ENCODE measurements at places on chromosomes 7 and 10. TPM values are rescaled to one million over a fixed set of nuclear protein-coding genes. Genes with fewer than 3 reads are reported as not detected.

The LFNG gene
- total RNA-seq, result 6.6 TPM

The ELN gene
- total RNA-seq, result 100.0 TPM

DNA sequence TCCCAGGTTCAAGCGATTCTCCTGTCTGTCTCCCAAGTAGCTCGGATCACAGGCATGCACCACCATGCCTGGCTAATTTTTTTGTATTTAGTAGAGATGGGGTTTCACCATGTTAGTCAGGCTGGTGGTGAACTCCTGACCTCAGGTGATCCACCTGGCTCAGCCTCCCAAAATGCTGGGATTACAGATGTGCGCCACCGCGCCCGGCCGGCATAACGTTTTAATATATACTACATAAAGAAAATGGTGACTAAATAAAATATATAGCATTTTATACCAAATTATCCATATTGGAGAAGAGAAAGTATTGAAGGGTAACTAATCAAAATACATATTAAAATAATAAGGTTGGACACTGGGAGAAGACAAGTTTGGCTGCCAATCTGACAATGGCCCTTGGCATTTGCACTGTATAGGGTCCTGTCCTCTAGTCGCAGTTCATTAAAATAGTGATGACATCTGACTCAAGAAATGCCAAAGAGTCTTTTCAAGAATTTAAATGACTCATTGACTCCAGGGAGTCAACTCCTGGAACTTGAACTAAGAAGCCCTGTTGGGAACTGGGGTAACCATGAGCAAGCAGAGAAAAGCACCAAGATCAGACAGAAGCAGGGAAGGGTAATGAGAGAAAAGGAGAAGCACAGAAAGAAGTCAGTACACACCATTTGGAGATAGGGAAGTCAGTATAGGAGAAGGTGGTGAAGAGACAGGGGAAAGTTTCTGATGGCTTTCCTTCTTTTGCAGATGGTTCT lies 91.1 kb downstream of the CH25H start:
- DNase-seq, result no peak

DNA sequence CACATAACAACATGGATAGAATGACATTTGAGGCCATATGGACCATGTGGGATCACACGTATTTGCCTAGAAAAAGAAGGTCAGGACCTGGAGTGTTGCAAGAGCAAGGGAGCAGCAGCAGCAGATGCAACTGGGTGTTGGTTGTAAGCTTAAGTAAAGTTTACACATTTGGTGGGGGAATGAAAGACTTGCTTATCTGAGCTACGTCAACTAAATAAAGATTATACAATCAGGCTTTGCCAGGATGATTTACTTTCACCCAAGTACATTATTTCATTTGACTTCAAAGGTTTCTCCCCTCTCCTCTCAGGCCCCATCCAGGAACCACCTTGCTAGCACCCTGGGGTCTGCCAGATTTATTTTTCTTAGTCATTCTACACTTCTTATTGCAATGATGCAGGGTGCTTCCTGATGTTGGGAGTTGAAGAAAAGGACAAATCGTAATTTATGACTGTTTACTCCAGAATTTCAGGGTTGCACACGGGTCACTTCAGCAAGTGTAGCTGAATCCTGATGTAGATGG lies 591.9 kb upstream of the IGFBP3 start:
- DNase-seq, result no peak

- no peak for DNase-seq
Measured at GRCh38 chr10:117562896-117563737, 20.6 kb downstream of the EMX2 start.

DNA sequence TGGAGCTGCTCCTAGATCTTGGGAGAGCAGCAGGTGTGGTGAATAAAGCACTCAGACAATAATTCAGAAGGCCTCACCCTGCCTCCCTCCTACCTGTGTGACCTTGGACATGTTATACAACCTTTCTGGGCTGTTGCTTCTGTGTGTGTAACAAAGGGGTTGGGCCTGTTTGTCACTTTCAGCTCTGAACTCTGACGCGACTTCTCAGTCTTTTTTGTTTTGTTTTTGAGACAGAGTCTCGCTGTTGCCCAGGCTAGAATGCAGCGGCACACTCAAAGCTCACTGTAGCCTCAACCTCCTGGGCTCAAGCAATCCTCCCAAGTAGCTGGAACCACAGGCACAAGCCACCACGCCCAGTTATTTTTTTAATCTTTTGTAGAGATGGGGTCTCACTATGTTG lies 89.3 kb downstream of the DNMBP start:
- no peak for DNase-seq

All from right cardiac atrium (tissue), 5 donors.